Stimulated activated CD8-positive, alpha-beta memory T cell treated with anti-CD3 and anti-CD28 coated beads, Interleukin-15, amount 100 ng/mL, for 4 hours (primary cell): ENCODE measurements at places on chromosomes 6 and 20.

DNA sequence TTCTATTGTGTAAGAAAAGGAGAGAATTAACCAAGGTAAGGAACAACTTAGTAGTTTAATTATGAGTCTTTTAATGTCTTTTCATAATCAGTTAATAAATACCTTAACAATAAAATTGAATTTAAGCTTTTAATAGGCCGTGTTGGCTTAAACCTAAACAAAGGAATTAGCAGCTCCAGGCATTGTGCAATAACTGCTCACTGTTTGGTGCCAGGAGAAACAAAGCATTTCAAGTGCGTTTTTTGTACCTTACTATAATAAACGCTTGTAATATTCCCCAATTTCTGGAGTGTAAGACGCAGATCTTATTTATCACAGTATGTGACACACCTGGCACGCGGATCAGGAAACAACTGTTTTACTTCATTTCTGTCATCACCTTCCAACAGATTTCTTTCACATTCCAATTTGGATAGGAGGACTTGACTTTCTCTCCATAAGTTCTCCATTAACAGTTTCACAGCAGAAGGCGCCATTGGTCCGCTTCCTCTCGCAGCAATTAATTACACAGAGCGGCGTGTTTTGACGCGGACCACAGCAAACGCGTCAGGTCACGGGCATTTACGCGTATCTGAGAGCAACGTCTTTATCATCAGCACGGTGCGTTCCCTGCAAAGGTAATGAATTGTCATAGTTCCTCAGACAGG, 335.8 kb upstream of the NT5E start:
- DNase-seq: no peak

DNA sequence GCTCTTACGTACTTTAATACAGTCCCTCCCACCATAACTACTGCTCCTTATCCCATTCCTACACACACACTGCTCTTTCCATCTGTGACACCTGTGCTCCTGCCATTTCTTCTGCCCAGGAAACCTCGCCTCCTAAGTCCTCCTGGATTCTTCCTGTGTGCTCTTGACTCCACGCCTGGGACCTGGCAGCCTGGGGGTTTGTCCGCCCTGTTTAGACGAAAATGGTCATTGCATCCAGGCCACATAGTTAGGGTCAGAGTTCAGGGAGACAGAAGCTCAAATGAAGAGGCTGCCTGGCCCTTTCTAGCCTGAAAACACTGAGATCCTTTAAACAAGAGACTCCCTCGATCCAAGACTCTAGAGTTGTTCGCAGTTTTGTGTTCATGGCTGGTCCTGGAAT, 17.4 kb upstream of the CTNNBL1 start:
- no peak for DNase-seq

DNA sequence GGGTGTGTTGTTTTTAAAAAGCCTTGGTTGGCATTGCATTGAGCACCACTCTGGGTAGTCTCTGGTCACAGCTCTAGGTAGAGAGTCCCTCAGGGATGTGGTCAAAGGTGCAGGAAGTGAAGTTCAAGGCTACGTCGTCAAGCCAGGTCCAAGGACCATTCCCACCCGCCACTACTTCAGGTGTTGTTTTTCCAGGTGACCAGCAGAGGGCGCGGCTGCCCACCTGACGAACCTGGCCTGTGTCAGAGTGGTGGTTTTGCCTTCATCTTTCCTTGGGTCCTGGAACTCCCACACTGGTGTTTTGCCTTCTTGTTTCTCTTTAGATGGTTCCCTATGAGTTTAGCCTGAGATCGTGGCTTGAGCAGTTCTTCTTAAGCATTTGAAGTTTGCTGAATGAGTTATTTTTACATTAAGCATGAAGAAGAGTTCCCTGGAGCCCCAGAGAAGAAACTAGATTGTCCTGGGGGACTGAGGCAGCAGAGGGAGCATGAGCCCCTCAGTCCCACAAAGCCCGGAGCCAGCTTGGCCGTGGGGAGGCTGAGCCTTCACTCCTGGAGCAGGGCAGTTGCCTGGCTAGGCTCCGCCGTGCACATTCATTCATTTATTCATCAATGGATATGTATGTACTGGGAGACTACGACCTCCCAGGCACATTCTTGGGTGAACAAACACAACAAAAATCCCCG, 5.6 kb upstream of the PHACTR3 start:
- no peak for DNase-seq

DNA sequence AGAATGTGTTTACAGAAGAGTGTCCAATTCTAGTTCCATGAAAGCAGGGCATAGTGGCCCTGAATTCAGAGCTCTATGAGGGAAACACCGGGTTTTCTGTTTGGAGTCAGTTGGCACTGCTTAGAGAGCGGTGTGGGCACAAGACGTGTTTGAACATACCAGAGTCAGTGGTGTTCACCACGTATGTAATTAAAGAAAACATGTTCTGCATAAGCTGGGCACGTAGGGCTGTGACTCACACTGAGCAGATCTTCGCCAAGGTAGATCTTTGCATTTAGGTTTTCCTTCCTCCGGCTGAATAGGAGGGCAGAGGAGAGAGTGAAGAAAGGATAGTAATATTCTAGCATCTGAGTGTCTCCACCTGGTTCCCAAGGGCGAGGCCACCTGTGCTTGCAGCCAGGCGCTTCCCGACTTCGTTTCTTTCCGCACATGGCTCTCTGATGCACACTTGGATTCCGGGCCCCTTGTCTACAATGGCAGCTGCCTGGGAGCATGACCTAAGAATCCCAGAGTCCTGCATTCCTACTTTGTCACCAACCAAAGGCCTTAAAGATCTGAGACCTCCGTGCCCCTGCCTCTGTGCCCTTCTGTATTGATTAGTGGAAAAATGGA, 136.2 kb downstream of the ERMARD start:
- no peak for DNase-seq
